Mesenteric fat pad (tissue), 1 donor: ENCODE measurements at places on chromosomes 2 and 18. TPM values are rescaled to one million over a fixed set of nuclear protein-coding genes. Genes with fewer than 3 reads are reported as not detected.
A peak's percentile ranks its signal among the peaks of the same experiment; 100 is the strongest.

PLGLB2 gene
- total RNA-seq = 0.93 TPM

KIAA2012 gene
- not detected for total RNA-seq

ASTL gene
- total RNA-seq = not detected

CRYBA2 gene
- total RNA-seq = not detected

RNF138 gene
- 23.0 TPM for total RNA-seq

- no peak for DNase-seq
Observed at GRCh38 chr18:56702946-56703345, 51.8 kb downstream of the WDR7 start.

- no peak for DNase-seq
Observed at GRCh38 chr18:66735933-66736332, 132.0 kb upstream of the CDH19 start.

DNA sequence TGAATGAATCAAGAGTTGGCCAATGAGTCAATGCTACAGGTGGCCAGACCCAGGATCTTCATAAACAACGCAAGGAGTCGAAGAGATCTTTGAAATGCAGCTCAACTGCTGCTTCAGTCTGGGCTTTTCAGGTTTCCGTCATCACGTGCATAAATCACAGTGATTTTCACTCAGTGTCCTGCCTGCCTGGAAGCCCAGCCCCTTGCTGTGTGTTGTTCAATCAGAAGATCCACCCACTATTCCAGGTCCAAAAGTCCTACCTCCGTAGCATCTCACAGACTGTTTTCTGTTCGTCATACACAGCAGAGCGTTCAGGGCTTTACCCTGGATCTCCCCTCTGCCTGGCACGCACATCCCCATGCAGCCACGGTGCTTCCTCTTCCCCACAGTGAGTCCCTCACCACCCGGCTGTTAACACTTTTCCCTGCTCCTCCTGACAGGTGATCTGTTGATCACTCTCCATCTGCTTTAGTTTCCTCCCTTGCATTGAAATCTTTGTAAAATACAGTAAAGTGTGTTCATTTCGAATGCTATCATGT, 216.3 kb downstream of the MYT1L start:
- DNase-seq = no peak

DNA sequence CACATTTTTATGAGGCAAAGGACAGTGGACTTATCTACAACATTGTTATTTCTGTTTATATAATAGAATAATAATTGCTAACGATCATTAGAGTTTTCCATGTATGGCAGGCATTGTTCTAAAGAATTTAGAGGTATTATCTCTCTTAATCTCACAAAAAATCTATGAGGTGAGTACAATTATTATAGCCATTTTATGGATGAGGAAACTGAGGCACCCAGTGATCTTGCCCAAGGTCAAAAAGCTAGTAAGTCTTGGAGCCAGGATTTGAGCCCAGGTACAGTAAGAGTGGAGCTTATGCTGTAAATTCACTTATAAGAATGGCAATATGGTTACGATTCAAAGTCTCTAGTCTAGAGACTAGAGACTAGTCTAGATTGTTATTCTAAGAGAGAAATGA, 331.7 kb downstream of the PLCL1 start:
- DNase-seq = no peak

DNA sequence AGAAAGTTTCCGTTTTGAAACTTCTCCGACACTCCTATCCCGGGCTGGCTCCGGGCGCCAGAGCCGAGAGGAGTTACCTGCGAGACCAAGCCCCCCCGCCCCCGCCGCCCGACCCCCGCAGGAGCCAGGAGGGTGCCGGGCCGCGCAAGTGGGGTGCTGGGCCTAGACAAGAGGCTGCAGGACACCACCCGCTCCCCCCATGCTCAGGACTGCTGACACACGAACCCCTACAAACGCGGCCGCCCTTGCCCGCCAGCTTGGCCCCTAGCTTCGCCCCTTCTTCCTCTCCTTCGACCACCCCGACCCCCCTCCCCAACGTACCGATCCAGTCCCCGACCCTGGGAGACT, 497 bp downstream of the PLA2R1 start:
- DNase-seq = no peak

SCYGR5 gene
- not detected for total RNA-seq

RAB31 gene
- 80.7 TPM for total RNA-seq

- no peak for DNase-seq
Observed at GRCh38 chr2:134232868-134233727, 20.8 kb upstream of the MGAT5 start.

DNA sequence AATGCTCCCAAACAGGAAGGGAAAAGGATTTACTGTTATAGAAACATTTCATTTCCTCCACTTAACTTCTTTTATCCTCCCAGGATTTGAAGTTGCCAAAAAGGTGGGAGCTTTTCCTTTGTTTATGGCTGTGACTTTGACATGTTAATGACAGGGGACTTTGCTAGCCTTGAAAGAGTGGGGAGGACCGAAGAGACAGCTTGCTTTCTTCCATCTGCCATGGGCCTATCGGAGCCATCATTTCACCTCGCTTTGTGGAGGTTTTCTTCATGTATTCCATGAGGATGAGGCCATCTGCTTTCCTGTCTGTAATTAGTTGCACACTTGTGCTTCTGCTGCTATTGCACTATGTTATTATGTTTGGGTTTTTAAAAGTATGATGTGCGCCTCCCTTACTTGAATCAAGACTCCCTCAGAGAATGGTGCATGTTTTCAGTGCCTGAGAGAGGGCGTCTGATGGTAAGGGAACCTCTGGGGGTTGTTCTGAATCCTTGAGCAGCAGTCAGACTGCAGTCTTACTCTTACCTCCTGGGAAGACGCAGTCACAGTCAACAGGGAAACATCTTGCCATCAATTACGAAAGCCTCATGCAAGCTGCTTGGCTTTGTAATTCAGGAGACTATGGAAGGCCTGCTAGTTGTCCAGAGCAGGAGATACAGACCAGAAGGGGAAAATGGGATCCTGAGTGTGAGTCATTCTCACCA, 173.3 kb upstream of the MGAT5 start:
- DNase-seq = no peak

DNA sequence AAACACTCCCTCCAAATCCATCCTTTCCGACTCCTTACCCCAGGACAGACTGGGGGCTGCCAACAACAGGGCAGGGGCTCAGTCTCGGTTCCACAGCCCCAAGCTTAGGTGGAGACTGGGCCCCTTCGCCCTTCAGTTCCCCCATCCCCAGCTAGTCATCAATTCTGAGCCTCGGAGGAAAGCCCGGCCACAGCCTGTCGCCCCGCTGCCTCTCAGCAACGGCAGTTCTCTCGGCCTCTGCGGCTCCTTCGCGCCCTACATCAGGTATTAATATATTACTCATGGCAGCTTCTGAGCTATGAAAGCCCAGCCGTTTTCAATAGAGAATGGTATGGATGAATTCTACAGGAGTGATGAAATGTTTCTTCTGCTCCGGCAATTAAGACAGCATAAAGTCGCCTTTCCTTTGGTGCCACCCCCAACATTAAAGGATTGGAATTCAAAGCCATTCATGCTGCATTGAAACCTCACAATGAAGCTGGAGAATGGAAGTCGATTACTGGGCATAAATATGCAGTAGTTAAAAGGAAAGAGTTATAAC, 2.8 kb downstream of the HDAC4 start:
- peak; percentile 85 for DNase-seq

DNA sequence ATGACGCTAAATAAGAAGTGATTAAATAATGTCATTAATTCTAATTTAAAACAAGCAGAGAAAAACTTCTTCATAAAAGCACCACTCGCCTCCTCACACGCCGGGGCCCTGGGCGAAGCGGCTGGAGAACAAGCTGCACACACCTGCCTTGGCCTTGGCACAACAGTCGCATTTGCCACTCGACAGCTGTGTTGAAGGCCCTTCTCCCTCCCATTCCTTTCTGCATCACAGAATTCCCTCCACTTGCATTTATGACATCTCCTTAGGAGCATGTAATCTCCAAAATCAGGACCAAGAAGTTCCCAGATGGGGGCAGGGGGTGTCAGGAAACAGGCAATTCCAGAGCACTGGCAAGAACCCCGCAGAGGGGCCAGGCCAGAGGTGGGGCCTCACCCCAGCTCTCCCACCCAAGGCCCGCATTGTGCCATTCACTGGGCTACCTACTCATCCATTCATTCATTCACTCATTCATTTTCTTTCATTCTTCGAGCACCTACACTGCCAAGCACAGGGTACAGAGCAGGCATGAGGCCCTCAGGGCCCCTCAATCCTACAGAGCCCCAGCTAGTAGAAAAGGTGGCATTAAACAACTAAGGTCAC, 6.4 kb downstream of the HDAC4 start:
- DNase-seq = peak; percentile 64

DNA sequence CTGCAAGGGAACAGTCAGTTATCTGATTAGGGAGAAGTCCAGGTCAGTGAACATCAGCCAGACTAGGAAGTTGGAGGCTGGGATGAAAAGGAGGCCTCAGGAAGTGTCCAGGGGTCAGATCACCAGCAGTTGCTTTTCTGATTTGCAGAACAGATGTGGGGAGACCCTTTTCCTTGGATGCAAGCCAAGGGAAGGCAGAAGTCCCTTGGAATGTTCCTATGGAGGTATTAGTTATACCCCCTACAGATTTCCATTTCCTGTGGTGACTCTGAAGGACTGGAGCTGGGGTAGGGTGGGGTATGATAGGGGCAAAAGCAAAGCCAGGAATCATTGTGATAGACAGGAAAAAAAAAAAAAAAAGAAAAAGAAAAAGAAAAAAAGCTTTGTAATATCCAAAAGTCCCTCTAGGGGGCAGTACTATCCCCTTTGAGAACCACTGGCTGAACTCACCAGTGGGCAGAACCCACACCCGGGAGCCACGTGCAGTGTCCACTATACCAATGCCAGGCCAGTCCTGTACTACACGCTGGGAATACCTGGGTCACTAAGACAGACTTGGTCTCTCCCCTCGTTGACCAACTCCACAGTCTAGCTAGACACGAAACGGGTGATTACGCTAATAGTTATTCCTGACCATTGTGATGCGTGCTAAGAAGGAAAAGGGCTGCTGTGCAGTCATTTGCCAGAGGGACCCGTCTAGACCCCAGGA, 7.4 kb downstream of the DYSF start:
- DNase-seq = no peak

KCNJ13 gene
- total RNA-seq = not detected

- no peak for DNase-seq
Observed at GRCh38 chr2:54755641-54756326, 32.3 kb downstream of the EML6 start.

GKN2 gene
- not detected for total RNA-seq

HAUS1 gene
- 13.0 TPM for total RNA-seq

CHMP3 gene
- total RNA-seq = 99.9 TPM

GRCh38 chr18:13804305-13804704, 19.6 kb upstream of the MC5R start:
- DNase-seq = no peak

TRIM43 gene
- total RNA-seq = not detected

SCYGR4 gene
- not detected for total RNA-seq

GRCh38 chr2:188404341-188405004, 112.8 kb downstream of the GULP1 start:
- DNase-seq = no peak

DNA sequence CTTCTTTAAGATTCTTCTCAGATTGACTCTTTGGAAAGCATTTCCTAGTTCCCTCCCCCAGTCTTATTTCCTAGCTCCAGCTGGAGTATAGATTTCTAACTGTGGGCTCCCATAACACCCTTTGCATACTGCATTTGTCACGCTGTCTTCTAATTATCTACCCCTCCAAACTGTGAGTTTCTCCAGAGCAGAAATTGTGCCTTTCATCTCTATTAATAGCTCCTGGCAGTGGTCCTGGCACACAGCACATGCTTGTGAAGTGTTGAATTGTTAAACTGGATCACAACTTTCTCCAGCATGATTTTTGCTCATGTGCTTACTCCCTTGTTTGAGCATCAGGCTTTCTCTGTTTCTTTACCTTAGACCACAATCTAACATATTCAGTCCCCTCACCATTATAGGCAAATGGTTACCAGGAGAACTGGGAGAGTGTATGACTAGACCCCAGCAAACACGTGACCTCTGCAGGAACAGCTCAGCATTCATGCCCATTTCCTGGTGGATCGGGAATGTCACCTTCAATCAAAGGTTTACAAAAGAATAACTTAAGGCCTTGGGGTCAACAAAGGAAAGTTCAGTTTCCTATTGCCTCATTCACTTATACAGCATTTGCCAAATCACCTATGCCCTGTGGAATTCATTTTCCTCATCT, 175.7 kb upstream of the TANK start:
- no peak for DNase-seq

DNA sequence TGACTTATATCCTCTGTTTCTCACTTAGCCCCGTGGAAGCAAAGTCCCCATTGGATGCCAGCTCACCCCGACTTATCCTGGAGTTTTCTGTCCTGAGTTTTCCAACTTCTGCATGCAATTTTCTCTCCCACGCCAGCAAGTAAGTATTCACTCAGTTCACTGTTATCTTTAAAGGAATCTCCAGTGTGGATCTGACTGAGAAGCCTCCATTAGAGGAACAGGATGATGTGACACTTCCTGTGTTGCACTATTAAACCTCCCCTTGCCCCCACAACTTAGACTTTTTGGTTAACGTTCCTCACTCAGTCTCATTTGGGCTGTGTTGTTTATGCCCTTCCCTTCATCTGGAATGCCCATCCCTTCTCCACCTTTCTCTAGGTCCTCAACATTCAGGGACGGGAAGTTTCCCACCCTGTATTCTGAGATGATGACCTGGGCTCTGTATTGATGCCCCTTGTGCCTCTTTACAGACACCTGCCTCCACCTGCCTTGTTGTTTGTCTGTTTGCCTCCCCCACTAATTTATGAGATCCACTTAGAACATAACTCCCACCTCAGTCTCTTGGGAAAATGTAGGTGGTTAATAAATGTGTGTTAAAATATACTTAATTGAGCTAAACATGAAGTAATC, 536.1 kb upstream of the RAB6C start:
- DNase-seq = no peak

DNA sequence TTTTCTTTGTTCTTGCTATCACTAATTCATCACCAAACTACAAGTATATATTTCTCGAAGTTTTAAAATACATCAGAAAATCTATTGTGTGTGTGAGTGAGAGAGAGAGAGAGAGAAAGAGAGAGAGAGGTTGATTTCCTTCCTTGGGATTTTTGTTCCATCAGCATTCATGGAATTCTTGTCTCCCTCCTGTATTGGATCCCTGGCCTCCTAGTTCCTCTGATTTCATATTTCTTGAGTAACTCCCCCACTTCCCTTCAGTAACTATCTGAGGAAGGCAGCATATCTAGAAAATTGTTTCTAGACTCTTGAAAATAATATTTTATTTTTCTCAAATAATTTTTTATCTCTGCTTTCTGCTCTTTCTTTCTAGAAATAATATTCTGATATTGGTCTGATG, 13.3 kb upstream of the ACTR2 start:
- DNase-seq = no peak

DNA sequence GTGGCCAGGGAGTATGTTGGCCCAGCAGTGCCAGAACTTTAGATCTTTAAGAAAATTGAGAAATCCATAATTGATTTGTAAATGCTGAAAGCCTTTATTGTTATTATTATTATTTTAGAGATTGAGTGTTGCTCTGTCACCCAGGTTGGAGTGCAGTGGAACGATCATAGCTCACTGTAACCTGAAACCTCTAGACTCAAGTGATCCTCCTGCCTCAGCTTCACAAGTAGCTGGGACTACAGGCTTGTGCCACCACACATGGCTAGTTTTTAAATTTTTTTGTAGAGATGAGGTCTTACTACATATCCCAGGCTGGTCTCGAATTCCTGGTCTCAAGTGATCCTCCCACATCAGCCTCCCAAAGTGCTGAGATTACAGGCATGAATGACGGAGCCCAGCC, 143.2 kb upstream of the CCDC68 start:
- DNase-seq = no peak
